Breast epithelium (tissue), 4 donors: ENCODE measurements at places on chromosomes 2 and 18. TPM values are rescaled to one million over a fixed set of nuclear protein-coding genes. Genes with fewer than 3 reads are reported as not detected.

Gene TUBA3D
- total RNA-seq = not detected

- no peak for DNase-seq
These were observed 444.2 kb downstream of the EIPR1 start for GRCh38 chr2:2933426-2933825.

- no peak for DNase-seq
These were observed 27.8 kb upstream of the RNF125 start for GRCh38 chr18:31990823-31991222.

Gene POTEC
- not detected for total RNA-seq

DNA sequence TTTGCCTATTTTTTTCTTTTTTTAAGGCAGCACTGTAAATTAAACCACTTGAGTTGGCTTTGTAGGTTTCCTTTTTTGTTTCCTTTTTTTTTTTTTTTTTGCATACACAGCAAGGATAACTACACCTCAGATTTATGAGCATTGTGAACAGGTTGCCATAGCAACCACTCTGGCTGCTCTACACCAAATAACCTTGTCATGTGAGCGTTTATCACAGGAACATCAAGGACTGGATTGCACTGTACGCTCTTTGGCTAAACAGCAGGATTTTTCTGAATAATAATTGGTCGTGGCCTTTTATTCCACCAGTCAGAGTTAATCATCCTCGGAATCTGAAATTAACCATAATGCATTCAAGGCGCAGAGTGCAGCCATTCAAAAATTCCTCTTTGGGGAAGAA, 199.1 kb upstream of the SLC14A2 start:
- no peak for DNase-seq
